Adipocyte (in vitro differentiated cells): ENCODE measurements at places on chromosomes 13 and 19.

DNA sequence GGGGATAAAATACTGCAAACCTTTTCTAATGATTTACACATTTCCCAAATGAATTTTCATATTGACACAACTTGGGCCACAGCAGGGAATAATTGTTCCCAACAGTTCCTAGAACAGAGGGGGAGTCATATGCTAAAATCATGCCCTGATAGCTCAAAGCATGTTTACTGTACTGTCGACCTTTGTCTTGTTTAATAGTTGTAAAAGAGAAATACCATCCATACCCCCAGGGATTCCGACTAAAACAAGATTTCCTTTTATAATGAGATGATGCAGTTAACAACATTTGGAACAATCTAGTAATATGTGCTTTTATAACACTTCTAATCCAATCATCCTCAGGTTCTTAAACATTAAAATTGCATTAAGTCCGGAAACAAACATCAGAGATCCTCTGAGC lies 759.7 kb downstream of the OLFM4 start:
- DNase-seq = no peak

DNA sequence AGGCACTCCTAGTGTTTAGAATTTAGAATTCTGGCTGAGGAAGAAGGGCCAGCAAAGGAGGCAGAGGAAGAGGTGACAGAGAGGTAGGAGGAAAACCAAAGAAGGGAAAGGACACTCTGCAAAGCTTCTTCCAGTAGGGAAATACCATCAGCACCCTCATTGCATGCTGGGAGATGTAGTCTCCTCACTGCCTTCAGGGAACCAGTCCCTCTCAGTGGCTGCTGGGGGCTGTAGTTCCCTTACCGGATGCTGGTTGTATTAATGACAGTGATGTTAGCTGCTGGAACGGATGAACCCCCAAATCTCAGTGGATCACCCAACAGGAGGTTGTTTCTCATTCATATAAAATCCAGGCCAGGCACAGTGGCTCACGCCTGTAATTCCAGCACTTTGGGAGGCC lies 10.1 kb downstream of the GRIN2D start:
- DNase-seq = peak; percentile 55

- DNase-seq = peak; percentile 45
Observed at GRCh38 chr13:72204291-72204690, 337.3 kb upstream of the DACH1 start.

GRCh38 chr19:5326986-5327623 lies 13.5 kb downstream of the PTPRS start:
- no peak for DNase-seq

DNA sequence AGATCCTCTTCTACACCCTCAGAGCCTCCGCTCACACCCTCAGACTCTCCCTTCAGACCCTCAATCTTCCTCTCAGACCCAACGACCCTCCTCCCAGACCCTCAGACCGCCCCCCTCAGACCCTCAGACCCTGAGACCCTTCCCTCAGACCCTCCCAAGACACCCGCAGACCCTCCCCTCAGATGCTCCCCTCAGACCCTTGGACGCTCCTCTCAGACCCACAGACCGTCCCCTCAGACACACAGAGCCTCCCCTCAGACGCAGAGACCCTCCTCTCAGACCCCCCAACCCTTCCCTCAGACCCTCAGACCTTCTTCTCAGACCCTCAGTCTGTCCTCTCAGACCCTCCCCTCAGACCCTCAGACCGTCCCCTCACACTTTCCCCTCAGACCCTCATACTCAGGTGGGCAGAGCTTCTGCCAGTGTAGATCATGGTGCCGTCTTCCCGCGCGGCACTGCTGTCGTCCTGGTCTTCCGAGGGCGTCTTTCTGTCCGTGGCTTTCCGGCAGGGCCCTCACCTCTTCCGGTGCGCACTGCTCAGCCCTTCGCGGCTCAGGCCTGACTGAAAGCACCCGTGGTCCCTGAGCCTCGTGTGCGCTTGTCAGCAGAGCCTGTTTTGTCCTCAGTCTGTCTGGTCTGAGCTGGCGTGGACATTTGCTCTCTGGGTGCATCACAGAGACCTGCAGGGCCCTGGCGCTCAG lies 18.9 kb upstream of the TFDP1 start:
- no peak for DNase-seq

DNA sequence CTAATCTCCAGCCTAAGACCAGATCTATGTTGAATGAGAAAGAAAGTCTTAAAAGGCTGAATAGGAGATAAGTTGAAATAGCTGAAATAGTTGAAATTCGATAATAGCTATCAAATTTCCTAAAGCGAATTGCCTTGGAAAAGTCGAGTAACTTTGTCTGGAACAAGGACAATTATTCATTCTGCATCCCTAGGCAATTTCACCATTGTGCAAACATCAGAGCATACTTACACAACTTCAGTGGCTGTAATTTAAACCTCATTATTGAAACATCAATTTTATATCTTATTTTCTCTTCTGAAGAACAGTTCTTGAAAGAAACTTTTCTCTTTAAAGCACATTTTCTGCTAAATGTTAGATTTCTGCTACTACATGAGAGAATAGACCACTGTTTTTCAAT lies 13.6 kb downstream of the TNFSF13B start:
- DNase-seq = peak; percentile 74

GRCh38 chr19:2117215-2117960 lies 20.7 kb downstream of the IZUMO4 start:
- no peak for DNase-seq

- no peak for DNase-seq
Observed at GRCh38 chr13:26227166-26227971, 5.3 kb upstream of the RNF6 start.

- no peak for DNase-seq
Observed at GRCh38 chr19:51168564-51169282, 26.6 kb downstream of the SIGLEC7 start.

DNA sequence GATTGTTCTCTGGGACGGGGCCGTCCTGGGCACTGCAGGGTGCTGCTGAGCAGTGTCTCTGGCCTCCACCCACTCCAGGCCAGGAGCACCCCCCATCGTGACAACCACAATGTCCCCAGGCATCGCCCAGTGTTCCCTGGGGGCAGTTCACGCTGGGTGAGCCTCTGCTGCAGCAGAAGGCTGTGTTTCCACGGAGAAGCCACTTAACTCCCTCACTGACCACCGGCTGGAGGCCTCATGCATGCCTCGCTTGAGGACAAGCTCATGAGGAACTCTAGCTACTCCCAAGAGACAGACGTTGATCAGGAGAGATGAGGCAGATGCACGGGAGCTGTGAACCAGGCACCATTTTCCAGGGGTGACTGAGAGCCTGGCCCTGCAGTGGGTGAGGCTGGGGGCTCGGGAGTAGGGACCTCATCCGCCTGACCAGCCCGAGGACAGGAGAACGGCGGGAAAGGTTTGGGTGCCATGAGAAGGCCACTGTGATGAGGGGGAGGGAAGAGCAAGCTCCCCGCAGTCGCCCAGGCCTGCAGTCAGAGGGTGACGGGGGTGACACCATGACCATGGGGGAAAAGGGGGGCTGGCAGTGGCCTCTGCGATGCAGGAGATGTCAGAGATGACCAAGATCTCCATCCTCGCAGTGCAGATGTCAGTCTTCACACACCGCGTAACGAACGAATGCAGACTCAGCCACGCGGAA lies 5.1 kb downstream of the SLC39A3 start:
- no peak for DNase-seq
